Immature natural killer cell (primary cell): ENCODE measurements at places on chromosomes 4 and X.

GRCh38 chr4:148495463-148495862 is 53.2 kb upstream of the NR3C2 start:
- no peak for DNase-seq

GRCh38 chr4:140609548-140610425 is 41.0 kb upstream of the UCP1 start:
- DNase-seq = no peak

- DNase-seq = no peak
Measured at GRCh38 chrX:129738466-129739308, at the start of gene XPNPEP2. TSS of gene XPNPEP2 (plus strand) at chrX:129738979. CDS start at chrX:129739214, 235 bp downstream.

DNA sequence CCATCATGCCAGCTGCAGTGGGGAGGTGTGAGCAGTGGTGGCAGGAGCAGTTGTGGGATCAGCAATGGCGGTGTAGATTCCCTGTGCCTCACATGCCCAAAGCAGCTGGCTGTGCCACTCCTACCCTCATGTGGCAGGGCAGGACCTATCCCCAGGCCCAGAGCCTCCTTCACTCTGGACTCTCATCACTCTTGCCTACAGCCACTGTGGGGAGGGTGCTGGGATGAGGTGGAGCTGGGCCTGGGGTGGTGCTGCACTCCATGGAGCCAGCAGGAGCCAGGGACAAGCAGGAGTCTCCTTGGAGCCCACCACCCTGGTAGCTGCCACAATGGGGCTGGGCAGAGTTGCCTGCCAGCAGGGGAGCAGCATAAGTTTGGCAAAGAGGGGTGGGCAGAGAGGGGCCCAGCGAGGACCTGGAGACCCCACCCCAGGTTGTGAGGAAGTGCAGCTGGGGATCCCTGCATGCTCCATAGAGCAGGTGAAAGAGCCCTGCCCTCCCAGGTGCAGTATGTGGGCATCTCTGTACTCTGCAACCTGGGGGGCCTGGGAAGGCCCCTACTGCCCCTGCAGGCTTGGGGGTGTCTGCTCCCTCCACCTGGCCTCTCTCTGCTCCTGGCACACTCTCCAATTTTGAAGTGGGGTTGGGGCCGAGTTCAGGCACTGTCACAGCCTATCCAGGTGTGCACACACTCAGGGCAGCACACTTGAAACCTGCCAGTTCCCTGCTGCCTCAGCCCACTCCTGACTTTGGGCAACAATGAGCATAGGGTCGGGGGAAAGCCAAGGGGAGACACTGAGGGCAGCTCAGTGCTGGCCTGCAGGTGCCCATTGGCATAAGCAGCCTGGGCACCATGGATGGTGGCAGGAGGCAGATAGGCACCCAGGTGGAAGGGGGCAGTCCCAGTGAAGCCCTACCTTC is 74.0 kb upstream of the INTU start:
- no peak for DNase-seq

GRCh38 chrX:135315864-135316263 is 6.6 kb downstream of the ETDC start:
- no peak for DNase-seq

GRCh38 chr4:125115476-125115875 is 199.3 kb upstream of the FAT4 start:
- no peak for DNase-seq

- DNase-seq = no peak
Measured at GRCh38 chr4:168162604-168163003, 70.3 kb downstream of the ANXA10 start.

- no peak for DNase-seq
Measured at GRCh38 chr4:93764639-93765246, 63.8 kb upstream of the ATOH1 start.

GRCh38 chrX:150063138-150063518 is 124.8 kb upstream of the EOLA2 start:
- no peak for DNase-seq

- DNase-seq = no peak
Measured at GRCh38 chr4:147546349-147546748, 65.5 kb downstream of the EDNRA start.

DNA sequence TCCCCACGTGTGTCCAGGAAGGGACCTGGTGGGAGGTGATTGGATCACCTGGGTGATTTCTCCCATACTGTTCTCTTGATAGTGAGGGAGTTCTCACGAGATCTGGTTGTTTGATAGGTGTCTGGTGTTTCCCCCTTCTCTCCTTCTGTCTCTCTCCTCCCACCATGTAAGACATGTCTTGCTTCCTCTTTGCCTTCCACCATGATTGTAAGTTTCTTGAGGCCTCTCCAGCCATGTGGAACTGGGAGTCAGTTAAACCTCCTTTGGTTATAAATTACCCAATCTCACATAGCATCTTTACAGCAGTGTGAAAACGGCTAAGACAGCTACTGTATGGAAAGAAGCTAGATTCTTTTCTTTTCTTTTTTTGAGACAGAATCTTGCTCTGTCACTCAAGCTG is 21.6 kb upstream of the FGG start:
- DNase-seq = no peak

- peak; percentile 48 for DNase-seq
Measured at GRCh38 chrX:107454302-107454701, 4.8 kb downstream of the FRMPD3 start.

GRCh38 chr4:5928274-5928673 is 35.4 kb upstream of the CRMP1 start:
- no peak for DNase-seq

DNA sequence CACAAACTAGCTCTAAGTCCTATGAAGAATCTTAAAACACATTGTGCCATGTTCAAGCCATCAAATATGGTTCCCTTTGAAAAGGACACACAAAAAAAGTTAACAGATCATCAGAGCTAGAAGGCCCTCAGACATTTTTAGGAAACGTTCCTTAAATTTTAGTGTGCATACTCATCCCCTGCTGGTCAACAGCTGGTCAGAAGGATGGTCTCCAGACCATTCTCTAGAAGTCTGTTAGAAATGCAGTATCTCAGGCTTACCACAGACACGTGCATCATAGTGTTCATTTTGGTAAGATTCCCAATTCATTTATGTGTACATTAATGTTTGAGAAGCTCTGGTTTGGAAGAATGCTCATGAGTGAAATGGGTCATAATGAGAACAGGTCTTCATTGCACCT is 523.1 kb downstream of the INPP4B start:
- no peak for DNase-seq

- DNase-seq = no peak
Measured at GRCh38 chrX:30301208-30301607, 8.0 kb downstream of the NR0B1 start.

DNA sequence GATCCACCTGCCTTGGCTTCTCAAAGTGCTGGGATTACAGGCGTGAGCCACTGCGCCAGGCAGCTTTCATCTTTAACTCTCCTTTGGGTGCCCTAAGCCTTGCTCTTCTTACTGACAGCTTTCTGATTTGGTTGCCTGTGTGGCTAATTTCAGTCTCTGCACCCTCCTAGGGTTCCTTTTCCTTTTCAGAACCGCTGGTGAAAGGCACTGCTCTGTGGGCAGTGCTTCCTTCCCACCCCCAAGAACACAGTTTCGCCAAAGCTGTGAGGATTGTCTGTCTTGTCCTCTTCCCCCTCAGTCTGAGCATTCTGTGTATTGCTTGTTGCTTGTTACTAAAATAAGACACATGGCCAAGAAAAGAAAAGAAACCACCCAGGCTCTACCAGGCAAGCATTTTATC is 101.4 kb upstream of the FRMPD3 start:
- no peak for DNase-seq

DNA sequence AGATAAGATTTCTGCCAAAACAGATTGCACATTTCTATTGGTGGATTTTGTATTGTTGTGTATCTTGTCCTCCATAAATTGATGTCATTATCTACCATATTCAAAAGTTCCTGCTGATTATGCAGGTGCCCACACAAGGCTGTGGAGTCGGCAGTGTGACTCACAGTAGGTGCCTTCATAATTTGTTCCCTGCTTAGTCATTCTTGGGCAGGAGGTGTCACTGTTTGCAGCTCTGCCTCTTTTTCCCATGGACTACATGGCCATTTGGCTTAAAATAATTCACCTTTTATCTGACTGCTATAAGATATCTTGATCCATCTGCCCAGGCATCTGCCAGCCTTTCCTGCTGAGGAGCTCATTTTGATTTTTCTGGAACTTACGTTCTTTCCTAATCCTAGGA is 33.6 kb upstream of the ENPEP start:
- DNase-seq = no peak

DNA sequence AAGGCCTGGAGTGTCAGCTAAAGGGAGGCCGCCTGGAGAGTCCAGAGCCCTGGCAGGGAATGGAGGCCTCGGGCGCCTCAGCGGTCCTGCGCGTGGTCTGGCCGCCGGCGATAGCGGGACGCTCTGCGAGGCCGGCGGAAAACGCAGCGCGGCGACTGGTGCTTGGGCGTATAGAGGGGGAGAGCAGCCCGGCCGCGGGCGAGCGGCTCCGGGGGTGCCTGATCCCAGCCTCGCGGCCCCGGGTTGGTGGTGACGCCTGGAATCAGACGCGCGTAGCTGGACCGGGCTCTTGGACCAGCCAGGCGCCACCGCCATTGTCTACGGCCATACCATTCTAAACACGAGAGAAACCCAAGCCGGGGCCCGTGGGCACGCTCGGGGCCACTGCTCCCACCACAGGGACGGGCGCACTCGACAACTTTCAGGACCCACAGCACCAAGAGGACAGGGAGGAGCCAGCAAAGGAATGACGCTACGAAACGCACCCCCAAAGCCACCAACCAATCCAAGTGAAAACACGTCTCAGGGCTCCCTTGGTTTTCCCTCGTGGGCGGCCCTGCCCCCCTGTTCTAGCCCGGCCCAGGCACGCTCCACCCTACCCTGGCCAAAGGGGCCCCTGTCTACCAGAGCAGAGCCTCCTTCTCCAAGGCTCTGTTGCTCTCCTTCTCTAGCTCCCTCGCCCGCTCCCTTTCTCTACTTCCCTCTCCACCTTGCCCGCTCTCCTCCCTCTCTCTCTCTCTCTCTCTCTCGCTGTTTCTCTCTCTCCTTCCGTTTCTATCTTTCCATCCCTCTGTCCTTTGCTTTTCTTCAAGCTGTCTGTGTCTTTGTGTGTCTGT is 7.8 kb downstream of the FRG2 start:
- no peak for DNase-seq

DNA sequence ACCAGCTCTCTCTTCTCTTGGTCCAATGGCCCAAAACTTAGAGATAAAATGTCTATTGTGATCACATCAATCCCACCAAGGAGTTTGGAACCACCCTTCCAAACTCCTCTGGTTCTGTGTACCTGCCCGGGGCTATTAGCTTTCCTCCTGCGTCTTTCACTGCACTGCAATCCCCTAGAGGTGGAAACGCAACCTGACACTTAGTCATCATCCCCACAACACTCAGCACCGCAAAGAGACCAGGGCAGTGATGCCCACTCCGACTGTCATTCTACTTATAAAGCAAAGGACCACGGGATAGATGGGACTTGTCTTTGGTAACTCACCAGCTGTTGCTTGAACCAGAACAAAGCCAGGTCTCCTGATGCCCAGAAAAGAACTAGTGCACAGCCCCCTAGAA is 22.0 kb downstream of the AFAP1 start:
- no peak for DNase-seq

- no peak for DNase-seq
Measured at GRCh38 chr4:166017804-166018203, 144.8 kb downstream of the TLL1 start.

GRCh38 chrX:37684426-37684825 is 1.2 kb upstream of the XK start:
- DNase-seq = no peak

DNA sequence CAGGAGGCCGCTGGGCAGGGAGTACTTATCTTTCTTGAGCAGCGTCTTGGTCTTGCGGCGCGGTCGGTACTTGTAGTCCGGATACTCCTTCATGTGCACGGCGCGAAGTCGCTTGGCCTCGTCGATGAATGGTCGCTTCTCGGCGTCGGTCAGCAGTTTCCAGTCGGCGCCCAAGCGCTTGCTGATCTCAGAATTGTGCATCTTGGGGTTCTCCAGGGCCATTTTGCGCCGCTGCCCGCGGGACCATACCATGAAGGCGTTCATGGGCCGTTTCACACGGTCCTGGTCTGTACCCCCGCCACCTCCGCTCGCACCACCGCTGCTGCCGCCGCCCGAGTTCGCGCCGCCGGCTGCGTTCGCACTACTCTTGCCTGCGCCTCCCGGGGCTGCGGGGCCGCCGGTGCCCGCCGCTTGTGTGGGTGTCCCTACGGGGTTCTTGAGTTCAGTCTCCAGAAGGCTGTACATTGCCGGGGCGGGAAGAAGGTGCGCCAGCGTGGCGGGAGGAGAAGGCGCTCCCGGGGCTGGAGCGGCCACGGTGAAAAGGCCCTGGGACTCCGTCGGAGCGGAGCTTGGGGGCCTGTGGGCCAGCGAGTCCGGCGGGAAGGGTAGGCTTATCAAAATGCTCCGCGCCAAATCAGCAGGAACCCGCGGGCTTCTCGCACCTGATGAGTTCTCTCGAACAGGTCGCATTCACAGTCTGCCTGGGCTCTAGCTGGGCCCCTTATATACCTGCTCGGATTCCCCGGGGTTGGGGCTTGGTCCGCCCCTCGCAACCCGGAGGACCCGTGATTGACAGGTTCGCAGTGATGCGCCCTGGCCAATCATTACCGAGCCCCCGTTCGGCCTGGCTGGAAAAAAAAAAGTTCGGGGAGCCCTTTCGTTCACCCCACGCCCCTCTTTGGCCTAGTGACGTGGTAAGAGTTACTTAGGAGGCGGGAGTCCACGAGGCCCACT is at the start of gene SOX3:
TSS of gene SOX3 (minus strand) at position 699 of the 954 bp plus-strand sequence. CDS start at position 690, 9 bp downstream.
- DNase-seq = no peak

DNA sequence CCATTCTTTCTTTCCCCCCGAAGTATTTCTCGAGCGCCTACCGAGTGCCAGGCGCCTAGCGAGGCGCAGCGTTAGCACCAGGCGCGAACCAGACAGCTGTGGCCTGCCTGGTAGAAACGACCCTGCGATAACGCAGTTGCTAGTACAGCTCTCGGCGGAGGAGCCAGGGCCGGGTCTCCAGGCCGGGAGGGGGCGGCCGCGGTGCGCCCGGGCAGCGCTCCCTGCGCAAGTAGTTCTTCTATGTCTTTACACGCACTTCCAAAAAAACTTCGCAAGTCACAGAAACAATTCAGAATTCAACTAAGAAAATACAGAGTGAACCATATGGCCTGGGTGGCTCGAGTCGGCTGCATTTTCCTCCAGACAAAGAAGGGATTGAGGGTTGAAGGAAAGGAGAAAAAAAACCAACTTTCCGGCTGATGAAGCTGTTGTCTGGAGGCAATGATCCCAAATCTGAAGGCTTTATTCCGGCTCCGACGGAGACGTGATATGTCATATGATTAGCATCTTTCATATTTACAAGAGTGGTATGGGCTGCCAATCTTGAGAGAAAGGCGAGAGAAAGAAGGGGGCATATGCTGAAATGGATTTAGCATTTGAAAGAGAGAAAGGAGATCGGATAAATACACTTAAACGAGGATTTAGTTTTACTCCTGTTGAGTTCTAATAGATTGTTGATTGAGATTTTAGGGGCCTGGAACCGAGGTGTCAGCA is 7.2 kb upstream of the NEUROG2 start:
- peak; percentile 9 for DNase-seq

GRCh38 chrX:120512222-120512621 is 43.1 kb upstream of the LAMP2 start:
- DNase-seq = no peak

GRCh38 chr4:177737387-177737940 is 295.2 kb upstream of the AGA start:
- DNase-seq = no peak

GRCh38 chrX:129145385-129145784 is 377.9 kb downstream of the SMARCA1 start:
- DNase-seq = no peak

GRCh38 chr4:127632420-127633403 is at the start of gene INTU:
TSS of gene INTU (plus strand) at chr4:127632957. CDS start at chr4:127633035, 78 bp downstream.
- peak; percentile 18 for DNase-seq

- no peak for DNase-seq
Measured at GRCh38 chr4:89101256-89102161, 9.8 kb upstream of the TIGD2 start.
